ENCODE measurements at places on chromosomes 1 and 21.

DNA sequence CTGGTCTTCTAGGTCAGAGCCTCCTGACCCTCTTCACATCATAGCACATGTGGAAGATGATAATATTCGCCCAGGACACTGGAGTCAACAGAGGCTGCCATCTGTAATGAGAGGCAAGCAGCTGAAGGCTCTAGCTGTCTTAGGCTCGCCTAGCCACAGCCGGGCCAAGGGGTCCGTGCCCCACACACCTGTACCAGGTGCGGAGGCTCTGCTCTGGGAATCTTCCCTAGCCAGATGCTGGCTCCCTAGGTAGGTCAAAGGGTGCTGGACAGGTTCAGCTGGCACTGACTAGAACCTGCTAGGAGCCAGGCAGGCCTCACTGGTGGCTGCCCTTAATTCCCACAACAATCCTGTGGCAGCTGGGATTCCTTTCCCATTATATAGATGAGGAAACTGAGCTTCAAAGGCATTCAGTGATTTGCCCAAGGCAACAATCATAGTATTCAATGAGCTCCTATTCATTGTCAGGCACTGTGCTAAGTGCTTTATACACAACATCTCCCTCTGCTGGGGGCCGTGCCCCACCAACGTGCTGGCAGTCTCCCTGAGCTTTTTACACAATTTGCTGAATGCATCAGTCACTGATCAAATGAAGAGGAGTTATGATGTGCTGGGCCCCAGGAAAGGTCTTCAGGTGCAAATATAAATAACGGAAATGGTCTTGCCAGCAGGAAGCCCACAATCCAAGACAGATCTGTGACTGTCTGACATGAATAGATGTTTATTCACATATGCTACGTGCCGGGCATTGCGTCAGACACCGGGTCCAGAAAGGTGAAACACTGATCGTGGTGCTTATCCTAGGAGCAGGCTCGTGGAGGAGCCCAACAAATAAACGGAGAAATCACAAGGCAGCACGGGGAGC lies 58.0 kb downstream of the DDX20 start:
- DNase-seq, result no peak

DNA sequence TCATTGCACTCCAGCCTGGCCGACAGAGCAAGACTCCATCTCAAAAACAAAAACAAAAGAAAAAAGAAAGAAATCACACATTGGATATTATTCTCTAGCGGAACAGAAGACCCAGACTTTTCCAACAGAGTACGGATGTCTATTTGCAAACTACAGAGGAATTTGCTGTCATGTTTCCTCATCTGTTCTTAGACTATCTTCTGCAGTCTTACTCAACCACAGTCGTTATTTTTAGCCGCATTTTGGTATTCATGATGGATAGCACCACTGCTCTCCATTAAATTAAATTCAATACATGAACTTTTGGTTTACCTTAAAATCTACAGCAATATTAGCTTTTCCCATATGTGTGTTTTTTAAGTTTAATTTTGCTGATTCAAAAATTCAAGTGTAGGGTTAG lies 14.2 kb upstream of the HEATR1 start:
- no peak for DNase-seq

DNA sequence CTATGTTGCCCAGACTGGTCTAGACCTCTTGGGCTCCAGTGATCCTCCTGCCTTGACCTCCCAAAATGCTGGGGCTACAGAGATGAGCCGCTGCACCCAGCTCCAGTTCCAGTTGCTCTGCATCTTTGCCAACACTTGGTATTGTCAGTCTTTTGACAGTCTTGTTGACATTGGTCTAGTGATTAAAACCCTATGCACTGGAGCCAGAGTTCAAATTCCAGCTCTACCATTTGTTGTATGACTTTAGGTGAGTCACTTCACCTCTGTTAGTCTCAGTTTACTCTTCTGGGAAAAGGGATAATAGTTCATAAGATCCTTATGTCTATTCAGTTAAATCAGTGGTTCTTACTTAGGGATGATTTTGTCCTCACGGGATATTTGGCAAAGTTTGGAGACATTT lies 32.9 kb upstream of the MED18 start:
- no peak for DNase-seq

DNA sequence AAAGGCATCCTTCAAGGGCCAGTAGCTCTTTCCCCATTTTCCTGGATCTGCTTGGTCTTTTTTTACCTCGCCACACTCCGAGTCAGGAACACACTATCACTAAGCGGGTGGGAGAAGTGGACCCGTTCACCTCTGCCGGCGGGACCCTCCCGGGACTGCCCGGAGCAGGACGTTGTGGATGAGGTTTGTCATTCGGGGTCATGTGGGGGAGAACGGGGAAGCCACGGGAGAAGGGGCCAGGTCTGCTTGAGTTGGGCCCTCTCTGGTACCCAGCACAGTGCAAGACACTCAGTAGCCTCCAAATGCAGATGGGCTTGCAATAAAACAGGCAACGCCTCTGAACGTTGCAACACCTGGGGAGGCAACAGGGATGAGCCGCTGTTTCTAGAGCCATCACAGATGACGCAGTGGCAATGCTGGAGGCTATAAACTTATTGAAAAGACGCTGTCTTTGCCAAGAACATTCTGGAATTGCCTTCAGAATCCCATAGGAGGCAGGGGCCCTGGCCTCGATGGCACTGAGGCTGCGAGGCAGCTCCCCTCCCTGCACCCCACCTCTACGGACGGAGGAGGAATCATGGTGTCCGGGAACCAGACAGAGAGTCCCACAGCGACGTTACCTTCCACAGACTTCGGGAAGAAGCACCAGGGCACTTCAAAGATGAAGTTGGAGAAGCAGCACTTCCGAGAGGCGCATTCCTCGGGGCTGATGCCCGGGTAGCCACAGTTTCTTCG lies 3.8 kb downstream of the TFF2 start:
- no peak for DNase-seq

- no peak for DNase-seq
These were observed 63.0 kb downstream of the ALPL start for GRCh38 chr1:21572221-21572620.

- no peak for DNase-seq
These were observed 725 bp downstream of the CR1L start for GRCh38 chr1:207645635-207646081.

DNA sequence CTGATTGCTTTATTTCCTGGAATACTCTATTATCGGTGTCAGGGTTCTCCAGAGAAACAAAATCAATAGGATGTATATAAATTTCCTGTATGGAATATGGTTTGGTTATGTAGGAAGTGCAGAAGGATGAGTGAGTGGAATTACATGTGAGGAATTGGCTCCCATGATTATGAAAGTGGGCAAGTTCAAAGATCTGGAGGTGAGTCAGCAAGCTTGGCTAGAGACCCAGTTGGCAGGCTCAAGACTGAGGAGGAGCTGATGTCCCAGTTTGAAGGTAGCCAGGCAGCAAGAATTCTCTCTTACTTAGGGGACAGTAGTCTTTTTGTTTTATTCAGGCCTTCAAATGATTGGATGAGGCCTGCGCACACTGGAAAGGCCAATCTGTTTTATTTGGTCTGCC lies 57.5 kb downstream of the MAP3K7CL start:
- DNase-seq, result no peak

- DNase-seq, result no peak
These were observed 13.2 kb upstream of the QSOX1 start for GRCh38 chr1:180141381-180141934.

DNA sequence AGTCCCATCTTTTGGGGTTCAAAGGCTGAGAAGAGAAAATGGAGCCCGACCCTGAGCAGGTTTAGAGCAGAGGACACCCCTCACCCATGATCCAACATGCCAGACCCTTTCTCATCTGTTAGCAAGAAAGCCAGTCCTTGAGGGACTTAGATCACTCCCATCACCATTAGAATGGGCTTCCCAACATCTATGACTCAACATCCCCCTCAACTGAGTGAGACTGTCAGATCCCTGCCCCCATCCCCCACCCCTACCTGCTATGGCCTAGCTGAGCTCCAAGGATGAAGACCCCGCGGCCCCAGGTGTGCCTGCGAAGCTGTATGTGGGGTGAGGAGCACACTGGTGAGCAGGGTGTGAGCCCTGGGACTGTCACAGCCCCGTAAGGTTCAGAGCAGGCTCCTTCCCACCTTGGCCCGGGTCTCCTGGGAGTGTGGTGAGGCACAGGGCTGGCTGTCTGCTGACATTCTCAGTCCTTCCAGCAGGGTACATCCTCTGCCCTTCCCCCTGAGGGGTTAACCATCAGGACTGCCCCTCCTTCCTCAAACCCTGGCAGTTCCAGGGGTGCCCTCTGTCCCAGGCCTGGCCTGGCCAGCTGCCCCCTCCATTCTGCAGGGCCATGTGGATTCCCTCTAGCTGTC lies 21.4 kb upstream of the BLACAT1 start:
- no peak for DNase-seq

- DNase-seq, result no peak
These were observed 12.5 kb downstream of the SDC3 start for GRCh38 chr1:30895944-30896660.

- no peak for DNase-seq
These were observed 142.0 kb downstream of the MRPL39 start for GRCh38 chr21:25465263-25465662.

- DNase-seq, result no peak
These were observed 4.0 kb downstream of the WDR26 start for GRCh38 chr1:224430511-224431113.

DNA sequence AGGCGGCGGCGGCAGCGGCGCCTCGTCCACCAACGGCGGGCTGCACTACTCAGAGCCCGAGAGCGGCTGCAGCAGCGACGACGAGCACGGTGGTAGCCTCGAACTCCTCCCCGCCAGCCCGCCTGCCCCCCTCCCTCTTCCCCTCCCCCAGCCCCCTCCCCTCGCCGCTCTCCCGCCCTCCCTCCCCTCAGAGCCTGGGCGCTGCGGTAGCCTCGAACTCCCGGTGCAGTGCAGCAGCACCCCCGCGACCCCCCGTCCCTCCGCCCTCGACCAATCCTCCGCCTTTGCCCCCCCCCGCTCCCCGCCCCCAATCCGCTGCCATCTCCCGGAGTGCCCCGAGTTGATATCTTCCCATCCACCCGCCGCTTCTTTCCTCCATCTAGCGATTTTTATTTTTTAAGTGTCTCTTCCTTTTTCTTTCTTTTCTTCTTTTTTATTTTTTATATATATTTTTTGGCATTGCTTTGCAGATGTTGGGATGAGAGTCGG lies 516 bp downstream of the RCOR3 start:
- DNase-seq, result no peak

DNA sequence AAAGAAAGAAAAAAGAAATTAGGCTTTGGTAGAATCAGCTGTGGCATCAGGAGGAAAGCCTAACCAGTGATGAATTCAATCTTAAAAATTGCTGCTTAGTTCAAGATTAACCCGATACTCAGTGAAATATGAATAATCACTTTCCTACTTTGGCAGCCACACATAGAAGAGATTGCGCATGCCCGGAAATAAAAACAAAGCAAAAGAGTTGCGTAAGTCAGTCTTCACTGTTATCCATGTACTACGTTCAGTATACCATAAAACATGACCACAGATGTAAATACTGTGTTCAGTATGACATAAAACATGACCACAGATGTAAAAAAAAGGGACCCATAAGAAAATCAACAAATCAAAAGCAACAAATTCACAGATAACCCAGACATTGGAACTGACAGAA lies 19.2 kb downstream of the CD1D start:
- no peak for DNase-seq

GRCh38 chr1:162626761-162627160 lies 5.5 kb upstream of the DDR2 start:
- no peak for DNase-seq
